ENCODE measurements at places on chromosomes 11 and 22.
A peak's percentile ranks its signal among the peaks of the same experiment; 100 is the strongest.

DNA sequence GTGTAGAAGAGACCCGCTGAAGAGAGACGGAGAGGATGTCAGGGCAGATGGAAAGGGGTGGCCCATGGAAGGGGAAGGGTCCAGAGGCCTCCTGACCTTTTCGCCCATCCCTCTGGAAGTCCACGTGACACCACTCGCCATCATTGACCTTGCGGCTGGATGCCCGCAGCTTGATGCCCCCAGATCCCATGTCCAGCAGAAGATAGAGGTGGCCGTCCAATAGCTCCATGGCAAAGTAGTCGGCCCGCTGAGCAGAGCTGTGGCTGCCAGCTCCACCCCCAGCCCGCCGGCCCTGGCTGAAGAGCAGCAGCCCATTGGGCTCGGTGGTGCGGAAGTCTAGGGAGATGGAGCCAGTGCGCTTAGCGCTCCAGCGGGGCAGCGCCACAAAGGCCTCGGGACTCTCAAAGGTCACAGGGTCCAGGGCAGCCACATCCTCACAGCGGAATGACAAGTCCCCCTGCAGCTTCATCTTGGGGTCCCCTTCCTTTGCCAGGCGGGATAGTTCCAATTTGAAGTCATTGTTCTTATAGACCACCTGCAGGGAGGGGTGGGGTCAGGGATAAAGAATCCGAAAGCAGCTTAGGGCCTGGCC lies 55.7 kb downstream of the NRXN2 start:
- DNase-seq: no peak

- DNase-seq: no peak
Measured at GRCh38 chr22:21628386-21629254, 1.2 kb downstream of the YDJC start.

- DNase-seq: no peak
Measured at GRCh38 chr22:37196539-37197450, 8.7 kb upstream of the C1QTNF6 start.

- no peak for DNase-seq
Measured at GRCh38 chr11:108685419-108686130, 20.7 kb downstream of the DDX10 start.

DNA sequence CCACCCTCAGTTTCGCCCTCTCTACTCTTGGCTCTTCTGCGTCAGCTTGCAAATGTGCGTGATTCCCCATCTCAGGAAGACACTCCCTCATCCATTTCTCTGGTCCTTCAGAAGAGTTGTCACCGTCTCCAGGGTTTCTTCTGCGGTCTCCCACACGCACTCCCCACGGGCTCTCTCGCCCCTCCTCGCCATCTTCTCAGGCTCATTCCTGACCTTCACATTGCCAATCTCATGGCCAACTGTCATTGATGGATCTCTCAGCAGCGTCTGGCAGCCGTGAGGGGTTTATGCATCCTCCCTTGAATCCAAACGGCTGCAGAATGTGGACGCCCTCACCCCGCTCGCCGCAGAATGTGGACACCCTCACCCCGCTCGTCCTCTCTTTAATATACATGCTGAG lies 10.5 kb downstream of the SYNGR1 start:
- no peak for DNase-seq

- no peak for DNase-seq
Measured at GRCh38 chr11:11946180-11946579, 62.2 kb downstream of the DKK3 start.

DNA sequence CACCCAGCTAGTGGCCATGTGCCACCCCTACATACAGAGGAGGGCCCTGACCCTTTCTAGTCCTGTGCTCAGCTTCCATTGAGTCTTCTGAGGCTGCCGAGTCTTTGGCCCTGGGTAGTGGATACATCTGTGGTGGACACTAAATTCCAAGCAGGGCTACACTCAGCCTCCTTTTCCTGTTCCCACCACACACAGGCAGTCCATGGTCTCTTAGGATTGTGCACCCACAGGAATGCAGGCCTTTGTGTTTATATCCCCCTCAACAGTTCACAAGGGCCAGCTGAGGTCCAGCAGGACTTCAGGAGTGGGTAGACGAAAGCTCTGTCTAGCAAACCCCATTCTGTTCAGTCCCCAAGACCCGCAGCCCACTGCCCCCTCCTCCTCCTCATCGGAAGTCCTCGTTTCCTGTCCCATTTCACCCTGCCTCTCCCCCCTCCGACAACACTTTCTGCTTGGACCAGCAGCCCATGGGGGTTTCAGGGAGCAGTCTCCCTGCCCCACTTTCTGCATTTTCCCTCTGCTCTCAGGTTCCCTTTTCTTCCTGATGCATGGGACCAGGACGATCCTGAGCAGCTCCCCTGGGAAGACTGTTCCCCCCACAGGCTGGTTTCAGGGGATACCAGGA lies 91.8 kb downstream of the SWAP70 start:
- DNase-seq: no peak

DNA sequence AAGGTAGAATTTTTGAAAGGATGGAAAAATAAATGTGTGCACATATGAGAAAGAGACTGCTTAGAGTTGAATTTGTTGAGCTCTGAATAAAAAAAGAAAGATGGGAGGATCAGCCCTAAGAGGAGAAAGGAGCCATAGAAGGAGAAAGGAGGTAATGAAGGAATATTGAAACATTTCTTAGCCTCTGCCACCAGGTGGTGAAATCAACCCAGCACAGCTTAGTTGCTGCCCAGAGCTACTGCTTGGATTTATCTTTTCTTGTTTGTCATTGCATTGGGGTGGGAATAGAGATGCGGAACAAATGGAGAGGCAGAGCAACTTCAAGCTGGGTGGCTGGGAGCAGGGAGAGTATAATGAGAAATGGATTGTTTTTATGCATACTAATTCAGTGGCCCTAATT lies 80.4 kb downstream of the SERGEF start:
- DNase-seq: no peak

- DNase-seq: no peak
Measured at GRCh38 chr22:39244136-39244495, 666 bp downstream of the PDGFB start.

GRCh38 chr22:43337385-43337784 lies 5.8 kb downstream of the SCUBE1 start:
- no peak for DNase-seq

DNA sequence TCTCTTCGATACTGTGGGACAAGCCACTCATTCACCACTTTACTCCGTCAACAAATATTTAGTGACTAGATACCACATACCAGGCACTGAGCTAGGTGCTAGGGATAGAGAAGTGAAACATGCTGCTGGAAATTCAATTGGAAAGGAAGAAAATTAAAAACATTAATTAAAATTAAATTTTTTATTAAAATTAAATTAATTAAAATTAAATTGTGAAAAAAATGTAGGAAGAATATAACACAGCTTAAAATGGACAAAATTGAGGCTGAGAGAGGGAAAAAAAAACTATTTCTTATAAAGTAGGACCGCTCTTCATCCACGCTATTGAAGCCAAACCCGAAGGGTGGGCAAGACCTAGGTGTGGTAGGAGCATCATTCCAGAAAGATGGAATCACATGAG lies 23.6 kb upstream of the LRRC55 start:
- DNase-seq: no peak

GRCh38 chr11:12043959-12044791 lies 35.7 kb upstream of the DKK3 start:
- DNase-seq: no peak

GRCh38 chr11:40183073-40184064 lies 1276.1 kb downstream of the LRRC4C start:
- no peak for DNase-seq

GRCh38 chr11:26994631-26995095 lies 751 bp downstream of the FIBIN start:
- no peak for DNase-seq

- no peak for DNase-seq
Measured at GRCh38 chr11:110076371-110076965, 16.7 kb upstream of the ZC3H12C start.

DNA sequence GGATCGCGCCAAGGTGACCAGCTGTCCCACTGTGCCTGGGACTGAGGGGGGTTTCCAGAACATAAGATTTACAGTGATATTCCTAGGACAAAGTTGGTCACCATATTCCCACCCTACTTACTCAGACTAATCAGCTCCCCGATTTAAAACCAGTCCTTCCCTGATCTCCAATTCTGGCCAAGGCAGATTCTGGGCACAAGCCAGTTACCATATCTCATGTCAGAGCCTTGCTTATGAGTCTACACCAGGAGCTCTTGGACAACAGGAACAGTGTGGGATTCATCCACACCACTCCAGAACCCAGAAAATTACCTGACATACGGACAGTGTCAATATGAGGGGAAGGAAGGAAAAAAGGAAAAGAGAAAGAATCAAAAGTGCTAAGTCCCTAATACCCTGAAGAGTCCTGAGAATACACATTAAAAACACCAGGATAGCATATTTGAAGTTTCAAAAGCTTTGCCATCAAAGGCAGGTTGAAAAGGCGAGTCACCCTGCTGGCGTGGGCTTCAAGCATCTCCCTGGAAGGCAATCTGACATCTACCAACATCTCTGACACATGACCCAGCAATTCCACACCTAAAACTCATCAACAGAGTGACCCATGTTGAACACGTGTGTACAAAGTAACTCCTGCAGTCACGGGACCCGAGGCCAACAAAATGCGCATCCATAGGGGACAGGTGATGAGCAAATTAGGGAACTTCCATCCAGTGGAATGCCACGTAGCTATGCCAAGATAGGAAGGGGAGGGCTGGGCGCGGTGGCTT lies 8.0 kb upstream of the IL2RB start:
- DNase-seq: no peak

DNA sequence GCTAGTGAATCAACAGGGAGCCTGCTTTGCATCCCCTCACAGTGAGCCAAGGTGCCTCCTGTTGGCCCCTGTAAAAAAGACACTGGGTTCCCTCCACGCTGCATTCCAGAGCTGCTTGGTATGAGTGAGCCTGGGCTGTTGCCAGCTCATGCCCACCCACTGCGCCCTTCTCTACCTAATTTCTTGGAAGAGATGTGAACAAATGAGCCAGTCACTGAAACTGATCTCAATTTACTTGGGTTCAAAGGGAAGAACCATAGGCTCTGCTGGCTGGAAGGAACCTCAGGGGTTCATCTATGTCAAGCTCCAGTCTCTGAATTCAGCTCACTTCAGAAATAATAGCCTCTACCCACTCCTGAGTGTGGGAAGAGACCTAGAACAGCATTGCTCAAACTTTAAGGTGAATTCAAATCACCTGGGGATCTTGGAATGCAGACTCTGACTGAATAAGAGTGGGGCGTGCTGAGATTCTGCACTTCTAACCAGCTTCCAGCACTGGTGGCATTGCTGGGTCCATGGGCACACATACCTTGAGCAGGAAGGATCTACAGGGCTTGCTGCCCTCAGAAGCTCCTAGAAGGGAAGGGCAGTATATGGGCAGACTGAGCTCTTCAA lies 5.4 kb upstream of the TMPRSS4 start:
- no peak for DNase-seq

GRCh38 chr22:48410536-48410935 lies 1417.1 kb downstream of the BRD1 start:
- no peak for DNase-seq

DNA sequence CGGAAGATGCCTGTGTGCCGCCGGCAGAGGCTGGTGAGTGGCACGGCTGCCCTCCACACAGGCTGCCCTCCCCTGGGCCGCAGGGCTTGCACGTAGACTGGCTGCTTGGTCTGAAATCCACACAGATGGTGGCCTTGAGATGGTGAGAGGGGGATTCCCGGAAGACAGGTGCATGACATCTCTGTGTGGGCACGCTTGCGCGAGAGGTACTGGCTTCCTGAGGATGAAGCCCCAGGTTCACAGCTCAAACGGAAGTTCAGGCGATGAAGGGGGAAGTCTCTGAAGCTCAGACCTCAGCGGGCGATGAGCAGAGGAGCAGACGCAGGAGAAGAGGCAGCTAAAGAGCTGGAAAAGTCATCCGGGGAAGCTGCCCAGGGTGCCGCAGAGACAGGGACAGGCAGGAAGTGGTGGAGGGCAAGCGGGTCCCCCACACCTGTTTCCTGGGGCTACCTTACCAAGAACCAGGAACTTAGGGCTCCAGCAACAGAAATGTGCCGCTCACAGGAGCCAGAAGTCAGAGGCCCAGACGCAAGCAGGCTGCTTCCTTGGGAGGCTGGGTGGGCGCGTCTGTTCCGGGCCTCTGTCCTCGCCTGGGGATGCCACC lies 7.2 kb downstream of the CRELD2 start:
- DNase-seq: no peak

GRCh38 chr22:46747646-46748045 lies 9.6 kb upstream of the CERK start:
- no peak for DNase-seq

DNA sequence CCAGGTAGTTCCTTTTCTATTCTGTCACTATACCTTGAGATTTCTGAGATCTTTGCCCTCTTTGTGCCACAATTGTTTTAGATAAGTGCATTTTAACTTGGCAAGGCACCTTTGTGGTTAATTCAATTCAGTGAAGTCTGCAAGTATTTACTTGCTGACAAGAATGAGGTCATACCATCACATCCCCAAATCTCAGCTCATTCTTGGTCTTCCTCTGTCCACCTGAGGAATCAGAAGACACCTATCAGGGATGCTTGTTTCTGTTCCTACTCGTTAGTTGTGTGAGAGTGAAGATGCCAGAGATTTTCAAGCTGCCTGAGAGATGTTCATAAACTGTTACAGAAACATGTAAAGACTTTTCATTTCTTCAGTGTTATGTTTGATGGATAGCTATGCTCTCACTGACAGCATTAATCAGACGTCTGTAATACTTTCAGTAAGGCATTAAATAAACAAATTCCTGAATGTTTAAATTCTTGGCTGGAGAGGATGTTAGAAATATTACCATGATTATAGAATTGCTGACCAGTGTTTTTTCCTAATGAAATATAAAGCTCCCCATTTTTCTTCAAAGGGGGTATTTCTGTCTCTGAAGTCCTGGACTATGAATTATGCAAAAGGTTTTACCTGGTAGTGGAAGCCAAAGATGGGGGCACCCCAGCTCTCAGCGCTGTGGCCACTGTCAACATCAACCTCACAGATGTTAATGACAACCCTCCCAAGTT lies 135.0 kb upstream of the MTNR1B start:
- DNase-seq: no peak

GRCh38 chr11:101477926-101478325 lies 105.9 kb downstream of the TRPC6 start:
- no peak for DNase-seq

GRCh38 chr11:131889760-131890581 lies 519.6 kb downstream of the NTM start:
- DNase-seq: peak; percentile 69

DNA sequence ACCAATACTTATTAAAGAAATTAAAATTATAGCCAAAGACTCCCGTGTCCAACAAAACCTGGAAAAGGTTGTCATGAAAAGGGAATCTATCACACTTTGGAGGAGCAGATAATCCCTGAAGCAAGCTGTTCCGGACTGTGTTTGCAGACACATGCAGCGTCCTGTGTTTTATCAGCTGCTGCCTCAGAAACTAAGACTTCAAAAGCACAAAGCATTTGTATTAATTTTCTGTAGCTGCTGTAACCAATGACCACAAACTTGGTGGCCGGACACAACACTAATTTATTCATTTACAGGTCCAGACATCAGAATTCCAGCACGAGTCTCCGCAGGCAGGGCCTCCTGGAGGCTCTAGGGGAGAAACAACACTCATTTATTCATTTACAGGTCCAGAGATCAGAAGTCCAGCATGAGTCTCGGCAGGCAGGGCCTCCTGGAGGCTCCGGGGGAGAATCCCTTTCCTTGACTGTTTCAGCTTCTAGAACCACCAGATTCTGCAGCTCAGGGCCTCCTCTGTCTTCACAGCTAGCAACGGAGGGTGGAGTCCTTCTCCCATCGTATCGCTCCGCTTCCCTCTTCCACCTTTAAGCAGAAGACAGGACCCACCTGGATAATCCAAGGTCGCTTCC lies 465.3 kb downstream of the BRD1 start:
- no peak for DNase-seq

- no peak for DNase-seq
Measured at GRCh38 chr11:112042161-112042960, 17.2 kb downstream of the DLAT start.

Measured in NCI-H1417 treated with DMSO at 0.1 percent for 48 hours (cell line).